ENCODE measurements at places on chromosomes 11 and 22.

GRCh38 chr22:36778020-36778419 lies 2.1 kb upstream of the IFT27 start:
- no peak for DNase-seq

GRCh38 chr11:2934611-2935239 lies 5.5 kb upstream of the PHLDA2 start:
- no peak for DNase-seq

DNA sequence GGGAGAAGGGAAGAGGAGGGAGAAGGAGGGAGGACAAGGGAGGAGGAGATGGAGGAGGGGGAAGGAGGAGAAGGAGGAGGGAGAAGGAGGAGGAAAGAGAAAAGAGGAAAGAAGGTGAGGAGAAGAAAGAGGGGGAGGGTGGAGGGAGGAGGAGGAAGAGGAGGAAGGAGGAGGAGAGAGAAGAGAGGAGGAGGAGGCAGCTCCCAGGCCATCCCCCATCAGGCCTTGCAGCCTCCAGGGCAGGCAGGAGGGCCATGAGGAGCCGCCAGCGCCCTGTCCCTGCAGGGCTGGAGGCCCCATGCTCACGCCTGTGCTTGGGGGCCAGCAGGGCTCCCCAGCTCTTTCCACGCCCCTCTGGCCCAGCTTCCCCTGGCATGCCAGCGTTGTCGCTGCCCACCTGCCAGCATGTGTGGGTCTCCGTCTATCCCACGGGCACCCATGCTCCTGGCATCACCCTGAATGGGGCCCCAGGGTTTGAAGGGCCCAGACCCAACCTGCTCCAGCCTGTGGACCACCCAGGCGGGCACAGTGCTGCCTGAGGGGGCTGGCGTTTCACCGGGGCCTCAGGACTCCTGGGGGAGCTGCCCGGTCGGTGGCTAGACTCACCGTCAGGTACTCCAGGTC lies 5.2 kb downstream of the TSPAN32 start:
- no peak for DNase-seq

- no peak for DNase-seq
These were observed 478.5 kb upstream of the CCDC90B start for GRCh38 chr11:83764643-83765042.

GRCh38 chr11:3903207-3903896 lies 47.9 kb downstream of the STIM1 start:
- DNase-seq, result no peak

DNA sequence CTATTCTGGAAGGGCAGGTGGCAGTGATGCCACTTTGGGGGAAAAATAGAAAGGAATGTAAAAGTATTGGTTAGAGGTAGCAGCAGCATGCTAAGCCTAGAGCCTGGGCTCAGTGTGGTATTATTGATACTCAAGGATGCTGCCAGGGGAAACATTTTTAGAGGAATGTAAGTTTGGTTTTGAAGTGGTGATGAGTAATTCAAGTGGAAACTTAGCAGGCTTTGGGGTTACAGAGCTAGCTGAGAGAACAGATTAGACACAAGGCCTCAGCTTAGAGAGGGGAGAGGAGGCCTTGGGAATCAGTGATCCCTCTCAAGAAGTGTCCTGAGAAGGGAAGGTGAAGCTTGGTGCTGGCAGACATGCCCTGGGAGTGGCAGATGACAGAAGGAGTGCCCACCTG lies 32.9 kb upstream of the DDI1 start:
- no peak for DNase-seq

GRCh38 chr22:19941365-19942082 lies at the start of the genes COMT and TXNRD2:
COMT (plus strand) TSS chr22:19941772; CDS start chr22:19962527, 20,755 bp downstream.
TXNRD2 (minus strand) TSS chr22:19941818; CDS start chr22:19941803, 15 bp downstream.
- DNase-seq, result peak; percentile 62

DNA sequence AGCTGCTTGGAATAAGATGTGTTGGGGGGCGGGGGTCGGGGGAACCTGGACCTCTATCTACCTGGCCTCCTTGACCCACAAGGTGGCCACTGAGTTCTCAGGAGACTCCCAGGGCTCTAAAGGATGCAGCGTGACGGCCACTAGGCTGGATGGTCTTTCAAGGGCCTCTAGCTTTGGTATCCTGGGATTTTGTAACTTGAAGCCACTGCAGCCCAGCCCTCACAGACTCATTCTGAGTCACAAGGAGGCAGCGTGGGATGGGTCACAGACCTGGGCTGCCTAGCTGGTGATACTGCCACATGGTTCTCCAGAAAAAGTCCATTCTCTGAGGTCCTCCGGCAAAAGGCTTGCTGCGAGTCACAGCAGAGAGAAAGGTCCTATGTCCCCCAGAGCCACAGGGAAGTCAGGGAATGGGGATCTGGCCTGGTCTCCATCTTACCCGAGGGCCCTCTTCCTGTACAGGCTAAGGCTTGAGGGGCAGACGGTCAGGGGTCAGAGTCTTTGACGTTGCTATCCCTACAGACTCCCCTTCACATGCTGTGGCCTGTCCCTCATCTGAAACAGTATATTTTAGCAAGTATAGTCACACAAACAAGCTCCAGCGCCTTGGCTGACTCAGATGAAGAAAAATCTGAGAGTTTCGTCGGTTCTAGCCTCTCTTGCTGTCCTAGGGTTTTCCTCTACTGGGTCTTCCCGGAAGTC lies 52.4 kb downstream of the KCNC1 start:
- no peak for DNase-seq

GRCh38 chr22:36936362-36937116 lies 23.1 kb downstream of the CSF2RB start:
- DNase-seq, result no peak

- peak; percentile 35 for DNase-seq
These were observed 22.7 kb downstream of the YPEL1 start for GRCh38 chr22:21712751-21713427.
